CD4-positive, alpha-beta T cell treated with Interleukin-4 for 1 hour (primary cell): ENCODE measurements at places on chromosomes 6 and 20.

DNA sequence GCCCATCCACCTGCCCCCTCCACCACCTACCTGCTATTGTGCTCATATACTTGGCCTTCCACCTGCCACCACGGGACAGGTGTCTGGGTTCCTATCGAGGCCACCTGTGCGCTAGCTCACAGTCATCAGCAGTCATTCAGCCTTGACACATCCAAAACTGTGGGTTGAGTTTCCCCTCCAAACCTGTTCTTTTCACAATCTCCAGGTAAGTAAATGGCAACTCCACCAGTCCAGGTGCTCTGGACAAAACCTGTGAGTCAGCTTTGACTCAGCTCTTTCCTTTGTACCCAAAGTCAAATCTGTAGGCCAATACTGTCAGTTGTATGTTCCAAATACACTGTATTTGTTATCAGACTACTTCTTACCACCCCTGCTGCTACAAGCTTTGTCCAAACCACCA, 52.6 kb downstream of the SPTLC3 start:
- no peak for DNase-seq

GRCh38 chr20:57475388-57476083, 49.4 kb downstream of the CTCFL start:
- no peak for DNase-seq

DNA sequence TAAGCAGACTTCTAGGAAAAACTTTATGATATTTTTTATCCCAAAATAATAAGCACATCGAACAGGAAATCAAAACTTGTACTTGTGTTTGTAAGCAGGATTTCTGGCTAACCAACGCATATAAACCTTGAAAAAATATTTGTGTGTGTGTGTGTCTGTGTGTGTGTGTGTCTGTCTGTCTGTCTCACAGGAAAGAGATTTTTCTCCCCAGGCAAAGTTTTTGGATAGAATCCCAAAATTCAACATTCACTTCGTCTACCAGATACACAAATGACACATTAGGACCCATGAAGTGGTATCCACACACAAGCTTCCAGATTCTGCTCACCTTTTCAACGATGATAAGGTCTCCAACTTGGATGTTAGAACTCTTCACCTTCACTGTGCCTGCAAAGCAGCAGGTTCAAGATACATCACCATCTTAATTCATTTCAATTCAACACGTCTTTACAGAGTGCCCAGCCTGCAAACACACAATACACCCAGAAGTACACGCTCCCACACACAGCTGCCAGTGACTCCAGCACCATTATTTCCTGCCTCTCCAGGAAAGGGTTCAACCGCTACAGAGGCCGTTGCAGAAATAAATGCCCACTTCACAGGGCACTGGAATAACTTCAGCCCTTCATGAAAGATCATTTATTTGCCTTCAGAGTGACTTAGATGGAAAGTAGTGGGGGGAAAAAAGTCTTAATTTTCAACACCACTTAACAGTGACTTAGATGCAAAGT, 70.9 kb downstream of the ATP9A start:
- DNase-seq = no peak

DNA sequence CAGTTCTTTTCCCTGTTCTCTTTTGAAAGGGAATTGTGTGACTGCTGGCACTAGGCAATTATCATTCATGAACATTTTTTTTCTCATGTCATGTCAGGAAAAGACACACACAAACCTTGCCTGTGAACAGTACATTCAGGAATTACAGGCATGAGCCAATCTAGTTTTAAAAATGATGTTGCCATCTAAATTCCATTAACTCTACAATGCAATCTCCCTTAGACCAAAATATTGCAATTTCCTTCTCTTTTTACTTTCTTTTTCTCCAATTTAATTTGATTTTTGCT, 127.5 kb upstream of the STMND1 start:
- DNase-seq = no peak

- DNase-seq = no peak
Observed at GRCh38 chr6:170347091-170347490, 40.5 kb downstream of the FAM120B start.

DNA sequence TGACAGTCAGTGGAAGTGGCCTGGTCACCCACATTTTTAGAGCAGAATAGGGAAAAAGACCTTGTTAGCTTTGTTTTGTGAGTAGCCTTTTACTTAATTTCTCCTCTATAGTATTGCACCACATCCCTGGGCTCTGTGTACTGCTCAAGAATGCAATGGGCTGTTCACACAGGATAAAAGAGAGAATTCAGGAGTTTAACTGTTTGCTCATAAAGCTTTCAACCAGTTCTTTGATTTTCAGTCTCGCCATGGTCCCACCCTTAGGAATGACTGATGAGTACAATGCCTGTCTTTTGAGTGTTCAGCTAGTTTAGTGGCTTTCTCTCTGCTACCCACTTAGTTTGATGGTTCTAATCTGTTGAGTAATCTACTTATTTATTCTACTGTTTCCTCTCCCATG, 129.7 kb downstream of the PLG start:
- DNase-seq = no peak
